EL (cell line): ENCODE measurements at places on chromosomes 3 and 15.
A peak's percentile ranks its signal among the peaks of the same experiment; 100 is the strongest.

DNA sequence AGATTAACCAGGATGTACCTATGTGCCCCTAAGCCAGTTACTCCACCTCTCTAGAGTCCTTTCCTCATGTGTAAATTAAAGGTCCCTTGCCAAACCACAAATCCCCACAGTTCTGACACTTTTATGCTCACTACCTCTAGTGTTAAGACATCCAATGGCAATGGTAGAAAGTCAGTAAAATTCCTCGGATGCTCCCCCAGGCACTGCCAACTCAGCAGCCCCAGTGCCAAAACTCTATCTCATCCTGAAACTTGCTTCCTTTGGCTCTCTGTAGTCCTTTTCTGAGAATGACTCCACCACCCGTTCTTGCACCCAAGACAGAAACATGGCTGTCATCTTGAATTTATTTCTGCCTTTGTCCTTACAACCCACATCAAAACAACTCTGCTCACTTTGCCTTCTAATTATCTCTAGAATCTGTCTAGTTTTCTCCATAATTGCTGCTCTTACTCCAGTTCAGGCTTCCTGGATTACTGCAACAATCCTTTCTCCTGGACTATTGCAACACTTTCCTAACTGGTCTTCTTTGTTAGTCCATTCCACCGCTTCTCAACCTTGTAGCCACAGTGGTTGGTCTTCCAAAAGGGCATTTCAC is 41.6 kb downstream of the MB21D2 start:
- peak; percentile 76 for DNase-seq

DNA sequence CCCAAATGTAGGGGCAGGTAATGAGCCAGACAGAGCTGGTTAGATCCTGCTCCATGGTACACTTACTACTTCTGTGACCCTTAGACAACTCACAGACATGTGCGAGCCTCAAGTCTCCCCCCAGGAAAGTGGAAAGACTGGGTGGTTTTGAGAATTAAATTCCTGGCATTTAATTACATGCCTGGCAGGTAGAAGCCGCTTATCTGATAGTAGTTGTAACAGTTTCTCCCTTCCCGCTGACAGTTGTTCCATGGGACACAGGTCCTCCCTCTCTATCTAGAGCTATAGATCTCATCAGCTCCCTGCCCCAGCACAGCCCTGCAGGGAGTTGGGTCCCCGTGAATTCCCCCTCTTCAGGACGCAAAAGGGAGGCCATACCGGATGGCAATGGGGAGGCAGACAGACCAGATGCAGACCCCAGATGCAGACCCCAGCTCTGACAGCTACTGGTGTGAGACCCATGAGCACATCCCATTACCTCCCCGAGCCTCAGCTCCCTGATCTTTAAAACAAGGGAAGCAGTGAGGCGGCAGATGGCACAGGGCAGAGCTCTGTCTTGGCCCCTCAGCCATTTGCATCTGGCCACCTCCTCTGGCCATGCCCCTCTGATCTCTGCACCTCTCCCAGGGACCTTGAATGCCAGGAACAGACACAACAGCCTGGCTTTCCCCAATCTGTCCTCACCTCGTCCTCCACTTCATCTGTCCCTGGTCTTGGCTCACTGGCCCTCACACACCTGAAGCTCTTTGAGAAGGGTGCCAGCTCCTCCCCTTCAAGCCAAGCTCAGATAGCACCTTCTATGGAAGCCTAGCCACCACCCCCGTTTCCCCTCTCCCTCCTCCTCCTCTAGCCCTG is 34.1 kb upstream of the NR2C2 start:
- no peak for DNase-seq

DNA sequence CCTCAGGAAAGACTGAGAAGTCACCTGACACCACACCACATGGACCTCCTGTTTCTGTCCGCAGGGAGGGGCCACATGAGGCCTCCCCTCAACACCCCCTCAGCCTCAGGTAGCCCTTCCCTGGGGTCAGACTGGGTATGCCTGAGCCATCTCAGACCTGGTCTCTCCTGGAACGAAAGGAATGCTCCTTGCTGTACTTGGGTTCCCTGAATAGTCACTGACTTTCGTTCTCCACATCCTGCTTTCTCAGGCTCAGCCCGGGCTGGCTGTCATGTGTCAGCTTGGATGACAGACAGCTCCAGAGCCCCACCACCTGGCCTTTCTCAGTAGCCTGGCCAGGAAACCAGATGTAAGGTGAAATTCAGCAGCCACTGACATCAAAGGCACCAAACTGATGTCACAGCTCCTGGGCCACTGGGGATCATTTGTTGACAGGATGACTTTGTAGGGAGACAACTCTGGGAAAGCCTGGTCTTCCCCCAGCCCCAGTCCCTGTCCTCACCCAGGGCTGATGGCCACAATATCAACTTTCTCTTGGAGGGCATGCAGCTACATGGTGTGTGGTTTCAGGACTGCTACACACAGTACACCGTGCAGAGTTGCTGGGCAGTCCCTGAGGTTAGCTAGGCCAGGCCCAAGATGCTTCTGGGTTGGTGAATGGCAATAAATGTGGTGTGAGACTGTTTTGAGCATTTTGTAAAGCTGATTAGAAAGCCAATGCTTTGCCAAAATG is 141.4 kb upstream of the MRPS22 start:
- DNase-seq: no peak

- DNase-seq: no peak
Measured at GRCh38 chr3:130548356-130548755, 31.4 kb downstream of the COL6A6 start.

DNA sequence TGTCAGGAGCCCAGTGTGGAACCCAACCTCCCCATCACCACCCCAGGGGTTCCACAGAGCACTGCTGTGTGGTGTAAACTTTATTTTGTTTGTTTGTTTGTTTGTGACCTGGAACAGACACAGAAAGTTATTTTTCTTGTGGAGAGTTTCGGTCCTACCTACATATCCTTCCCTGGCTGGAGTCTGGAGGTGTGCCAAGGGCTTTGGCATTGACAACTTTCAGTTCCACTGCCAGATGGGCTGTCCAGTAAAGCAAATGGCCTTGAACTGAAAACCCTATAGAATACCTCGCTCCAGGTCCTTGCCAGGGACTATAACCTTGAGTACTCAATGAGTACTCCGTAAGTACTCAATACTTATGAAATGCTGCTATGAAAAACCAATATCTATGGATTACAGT is 103.5 kb downstream of the MITF start:
- no peak for DNase-seq

DNA sequence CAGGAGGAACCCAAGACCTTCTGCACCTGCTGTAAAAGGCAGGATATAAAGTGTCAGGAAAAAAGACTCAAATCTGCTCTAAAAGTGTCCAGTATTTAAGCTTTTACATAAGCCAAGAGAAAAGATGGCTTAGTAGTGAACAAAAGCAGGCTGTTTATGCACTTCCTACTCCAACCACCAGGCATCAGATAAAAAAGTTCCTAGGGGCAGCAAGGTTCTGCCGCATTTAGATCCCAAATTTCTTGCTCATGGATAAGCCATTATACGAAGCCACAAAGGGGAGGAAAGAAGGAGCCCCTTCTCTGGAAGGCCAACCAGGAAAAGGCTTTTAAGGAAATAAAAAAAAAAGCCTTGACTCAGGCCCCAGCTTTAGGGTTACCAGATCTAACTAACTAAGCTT is 10.6 kb upstream of the SLC9C1 start:
- peak; percentile 6 for DNase-seq

GRCh38 chr3:188605905-188606304 is 451.9 kb downstream of the LPP start:
- no peak for DNase-seq

DNA sequence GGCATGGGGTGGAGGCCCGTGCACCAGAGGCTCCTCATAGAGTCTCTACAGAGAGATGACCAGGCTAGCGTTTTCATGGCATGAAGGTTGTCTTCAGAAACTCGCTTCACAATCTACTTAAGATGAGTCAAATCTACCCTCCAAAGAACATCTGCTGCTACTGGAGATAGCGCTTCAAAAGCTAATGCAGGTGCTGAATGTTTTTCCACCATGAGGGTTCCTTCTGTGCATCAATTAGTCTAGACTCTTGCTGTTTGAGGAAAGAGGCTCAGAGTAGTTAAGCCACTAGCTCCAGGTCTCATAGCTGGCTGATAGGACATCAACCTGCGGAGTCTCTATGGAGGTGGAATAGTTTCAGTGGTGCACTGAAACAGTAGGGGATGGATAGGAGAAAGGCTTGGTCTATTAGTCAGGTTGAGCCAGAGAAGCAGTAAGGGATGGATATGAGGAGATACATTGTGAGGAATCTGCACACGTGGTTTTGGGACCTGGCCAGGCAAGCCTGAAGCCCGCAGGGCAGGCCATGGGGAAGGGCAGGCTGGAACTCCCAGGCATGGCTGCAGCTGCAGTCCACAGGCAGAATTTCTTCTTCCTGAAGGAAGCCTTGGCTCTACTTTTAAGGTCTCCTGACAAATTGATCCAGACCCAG is 117.5 kb downstream of the APBA2 start:
- DNase-seq: peak; percentile 18

DNA sequence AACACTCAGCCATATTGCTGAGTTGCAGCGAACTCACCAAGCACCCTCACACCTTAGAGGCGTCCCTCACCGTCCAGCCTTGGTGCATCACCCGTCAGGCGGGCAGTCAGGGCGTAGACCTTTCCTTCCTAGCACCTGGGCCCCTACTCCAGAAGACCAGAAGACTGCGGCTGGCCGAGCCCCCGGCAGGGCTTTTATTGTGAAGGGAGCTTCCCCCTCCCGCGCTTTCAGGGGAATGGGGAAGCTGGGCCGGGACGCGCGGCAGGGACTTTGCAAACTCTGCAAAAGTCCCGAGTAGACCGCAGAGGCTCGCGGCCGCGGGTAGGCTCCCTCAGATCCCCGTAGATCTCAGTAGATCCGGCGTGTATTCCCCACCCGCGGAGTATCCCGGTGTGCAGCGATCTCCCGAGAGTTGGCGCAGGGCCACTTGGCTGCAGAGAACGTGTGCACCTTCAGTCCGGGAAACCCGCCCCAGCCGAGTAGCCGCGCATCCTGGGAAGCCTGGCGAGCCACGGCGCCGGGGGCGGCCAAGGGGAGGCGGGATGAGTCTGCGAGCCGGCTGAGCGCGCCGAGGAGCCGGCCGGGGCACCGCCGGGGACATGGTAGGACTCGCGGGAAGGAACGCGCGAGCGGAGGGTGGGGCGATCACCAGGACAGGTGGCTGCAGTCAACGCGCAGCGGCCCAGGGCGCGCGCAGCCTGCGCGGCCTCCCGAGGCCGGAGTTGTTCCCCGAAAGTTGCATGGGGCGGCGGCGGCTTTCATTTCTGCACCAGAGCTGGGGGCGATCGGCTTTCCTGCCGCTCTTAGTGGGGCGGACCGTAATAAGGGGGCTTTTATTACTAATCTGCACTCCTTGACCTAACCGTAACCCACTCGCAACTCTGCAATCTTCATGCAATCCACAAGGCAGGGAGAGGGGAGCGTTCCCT is at the start of gene GASK1A:
TSS of gene GASK1A (plus strand) at position 268 of the 929 bp plus-strand sequence. CDS start at position 600, 332 bp downstream.
- DNase-seq: peak; percentile 17

DNA sequence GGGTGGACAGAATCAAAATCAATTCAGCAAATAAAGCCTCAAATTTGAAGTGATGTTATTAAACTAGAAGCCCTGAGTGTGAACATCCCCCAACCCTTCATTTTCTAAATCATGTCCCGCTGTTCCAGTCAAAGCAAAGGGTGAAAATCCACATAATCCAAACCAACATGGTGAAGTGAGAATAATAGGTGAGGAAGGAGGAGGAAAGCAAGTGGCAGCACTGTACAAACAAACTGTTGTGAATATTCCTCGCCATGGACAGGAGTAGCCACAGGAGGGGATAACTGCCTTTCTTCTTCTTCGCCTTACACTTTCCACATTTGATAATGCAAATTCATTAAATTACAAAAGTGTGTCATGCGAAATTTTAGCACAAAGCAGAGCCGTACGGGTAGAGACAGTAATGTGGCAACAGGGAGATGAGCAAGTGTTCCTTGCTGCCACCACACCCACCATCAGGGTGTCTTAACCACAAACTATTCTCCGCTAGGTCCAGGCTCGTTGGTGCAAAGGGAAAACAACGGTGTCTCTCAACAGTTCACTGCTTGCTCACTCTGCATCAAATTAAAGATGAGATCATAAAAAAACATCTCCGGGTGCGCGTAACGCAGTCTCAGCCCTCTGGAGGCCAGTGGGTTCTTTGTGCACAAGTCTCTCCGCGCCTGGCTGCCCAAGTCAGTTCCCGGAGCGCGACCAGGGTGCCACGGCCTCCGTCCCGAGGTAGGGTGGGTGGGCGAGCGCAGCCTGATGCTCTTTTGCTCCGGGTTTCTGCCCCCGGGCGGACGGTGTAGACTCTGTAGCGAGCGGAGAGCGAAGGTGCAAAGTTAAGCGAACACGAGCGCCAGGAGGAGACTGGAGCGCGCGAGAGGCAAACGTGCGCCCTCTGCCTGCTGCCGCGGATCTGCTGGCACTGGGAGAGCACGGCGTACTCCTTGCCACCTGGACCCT is 6.7 kb downstream of the EPHA3 start:
- DNase-seq: peak; percentile 31

- no peak for DNase-seq
Measured at GRCh38 chr3:191737742-191738141, 276.8 kb downstream of the PYDC2 start.

GRCh38 chr3:107431246-107432012 is 54.2 kb downstream of the CCDC54 start:
- DNase-seq: peak; percentile 81

DNA sequence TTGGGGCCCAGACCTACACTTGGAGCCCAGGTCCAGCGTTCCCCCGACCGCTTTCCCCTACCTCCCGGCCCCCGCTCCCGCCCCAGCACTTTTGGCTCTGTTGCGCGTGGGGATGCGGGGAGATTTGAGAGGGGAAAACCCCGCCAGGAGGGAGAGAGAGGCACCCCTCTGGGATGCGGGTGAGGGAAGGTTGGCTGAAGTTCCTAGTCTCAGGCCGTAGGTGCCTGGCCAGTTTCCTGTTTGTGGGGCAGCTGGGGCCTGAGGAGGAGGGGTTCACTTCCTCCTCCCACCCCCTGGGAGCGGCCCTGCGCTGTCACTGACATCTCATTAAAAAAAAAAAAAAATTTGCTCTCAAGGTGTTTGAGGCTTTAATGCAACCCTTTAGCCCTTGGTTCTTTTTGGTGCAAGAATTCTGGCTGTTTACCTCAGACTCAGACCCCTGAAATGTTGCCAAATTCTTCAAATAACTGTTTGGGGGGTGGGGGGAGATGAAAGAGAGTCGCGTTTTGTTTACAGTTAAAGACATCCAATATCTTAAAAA is 2.6 kb downstream of the FAM43A start:
- DNase-seq: peak; percentile 18

DNA sequence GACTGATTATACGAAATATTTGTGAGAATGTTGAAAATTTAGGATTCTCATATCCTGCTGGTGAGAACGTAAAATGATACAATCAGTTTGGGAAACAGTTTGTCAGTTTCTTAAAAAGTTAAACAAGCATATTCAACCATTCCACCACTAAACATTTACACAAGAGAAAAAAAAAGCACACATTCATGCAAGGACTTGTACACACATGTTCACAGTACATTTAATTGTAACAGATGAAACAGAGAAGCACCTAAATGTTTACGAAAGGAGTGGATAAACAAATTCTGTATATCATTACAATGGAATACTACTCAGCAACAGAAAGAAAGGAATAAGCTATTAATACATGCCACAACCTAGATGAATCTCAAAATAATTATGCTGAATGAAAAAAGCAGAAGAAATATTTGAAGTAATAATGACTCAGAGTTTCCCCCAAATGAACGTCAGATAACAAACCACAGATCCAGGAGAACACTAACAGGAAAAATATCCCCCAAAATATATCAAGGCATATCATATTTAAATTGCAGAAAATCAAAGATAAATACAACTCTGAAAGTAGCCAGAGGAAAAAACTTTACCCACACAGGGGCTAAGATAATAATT is 14.3 kb downstream of the ANKRD28 start:
- peak; percentile 67 for DNase-seq

GRCh38 chr15:40282869-40283614 is at the start of gene ANKRD63:
Gene ANKRD63 (minus strand): TSS chr15:40283064. CDS start chr15:40282586, 478 bp downstream.
- DNase-seq: peak; percentile 19
